ENCODE measurements at places on chromosomes 2 and 18.

DNA sequence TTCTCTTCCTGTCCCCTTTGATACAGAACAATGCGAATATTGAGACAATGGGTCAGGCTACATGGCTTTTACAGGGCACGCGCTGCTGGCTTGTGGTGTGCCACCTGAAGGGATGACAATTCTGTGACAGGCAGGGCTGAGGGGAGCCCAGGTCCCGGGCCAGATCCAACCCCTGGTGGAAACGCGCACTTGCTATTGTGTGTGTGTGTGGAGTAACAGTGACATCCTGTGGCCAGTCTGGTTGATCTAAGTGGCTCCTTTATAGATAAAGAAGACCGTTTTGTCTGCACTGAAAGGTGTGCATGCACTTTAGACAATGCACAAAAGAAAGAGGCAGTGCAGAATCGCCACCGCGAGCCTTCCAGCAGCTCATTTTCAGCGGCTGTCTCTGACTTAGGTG is 273.6 kb downstream of the HRH4 start:
- DNase-seq = no peak

GRCh38 chr2:20217041-20217970 is 7.6 kb downstream of the SDC1 start:
- no peak for DNase-seq

GRCh38 chr2:3625186-3625585 is 30.3 kb downstream of the COLEC11 start:
- no peak for DNase-seq

DNA sequence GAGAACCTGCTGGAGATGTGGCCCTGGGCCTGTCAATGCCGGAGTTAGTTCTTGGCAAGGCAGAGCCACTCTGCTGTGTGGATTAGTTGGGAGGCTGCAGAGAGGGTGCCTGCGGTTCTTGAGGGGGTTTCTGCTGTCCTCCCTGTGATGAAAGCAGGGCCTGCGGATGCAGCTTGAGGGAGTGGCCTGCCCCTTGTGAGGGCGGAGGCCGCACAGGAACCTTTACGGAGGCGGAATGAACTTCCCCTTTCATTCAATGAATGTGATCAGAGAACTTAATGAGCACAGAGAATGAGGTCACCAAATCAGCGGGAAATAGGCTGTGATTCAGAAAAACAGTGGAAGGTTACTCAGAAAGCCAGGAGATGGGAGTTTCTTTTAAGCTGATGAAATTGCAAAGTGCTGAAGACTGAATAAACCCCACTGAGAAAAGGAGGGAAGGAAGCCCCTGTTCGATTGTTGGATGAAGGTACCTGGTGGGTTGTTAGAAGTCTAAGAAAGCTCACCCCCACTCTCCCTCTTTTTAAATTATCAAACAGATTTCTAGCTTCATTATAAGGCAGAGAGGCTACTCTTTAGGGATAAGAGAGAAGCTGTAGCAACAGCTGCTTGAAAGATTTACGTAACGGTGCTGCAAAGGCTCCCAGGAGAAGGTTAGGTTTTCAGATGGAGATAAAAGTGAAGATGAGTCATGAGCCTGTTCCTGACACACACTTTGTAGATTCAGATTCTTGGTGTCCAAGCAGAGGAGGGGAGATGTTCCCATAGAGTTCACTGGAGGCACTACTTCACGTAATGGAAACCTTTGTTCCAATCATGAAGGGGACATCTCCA is 47.4 kb downstream of the VWA3B start:
- DNase-seq = no peak

DNA sequence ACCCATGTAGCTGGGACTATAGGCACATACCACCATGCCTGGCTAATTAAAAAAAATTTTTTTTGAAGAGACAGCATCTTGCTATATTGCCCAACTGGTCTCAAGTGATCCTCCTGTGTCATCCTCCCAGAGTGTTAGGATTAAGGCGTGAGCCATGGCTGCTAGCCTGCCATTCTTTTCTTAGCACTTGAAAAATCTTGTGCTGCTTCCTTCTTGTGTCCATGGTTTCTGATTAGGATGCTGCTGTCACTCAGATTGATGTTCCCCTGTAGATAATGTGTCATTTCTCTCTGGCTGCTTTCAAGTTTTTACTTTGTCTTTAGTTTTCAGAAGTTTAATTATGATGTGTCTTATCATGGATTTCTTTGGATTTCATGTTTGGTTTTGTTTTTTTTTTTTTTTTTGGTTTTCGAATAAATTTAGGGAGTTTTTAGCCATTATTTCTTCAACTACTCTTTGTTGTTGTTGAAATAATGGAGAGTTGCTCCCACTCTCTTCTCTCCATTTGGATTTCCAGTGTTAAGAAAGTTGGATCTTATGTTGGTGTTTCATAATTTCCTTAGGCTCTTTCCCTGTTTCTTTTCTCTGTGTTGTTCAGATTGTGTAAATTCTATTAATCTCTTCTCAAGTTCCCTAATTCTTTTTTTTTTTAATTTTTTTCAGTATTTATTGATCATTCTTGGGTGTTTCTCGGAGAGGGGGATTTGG is 2.5 kb downstream of the ATP9B start:
- no peak for DNase-seq

DNA sequence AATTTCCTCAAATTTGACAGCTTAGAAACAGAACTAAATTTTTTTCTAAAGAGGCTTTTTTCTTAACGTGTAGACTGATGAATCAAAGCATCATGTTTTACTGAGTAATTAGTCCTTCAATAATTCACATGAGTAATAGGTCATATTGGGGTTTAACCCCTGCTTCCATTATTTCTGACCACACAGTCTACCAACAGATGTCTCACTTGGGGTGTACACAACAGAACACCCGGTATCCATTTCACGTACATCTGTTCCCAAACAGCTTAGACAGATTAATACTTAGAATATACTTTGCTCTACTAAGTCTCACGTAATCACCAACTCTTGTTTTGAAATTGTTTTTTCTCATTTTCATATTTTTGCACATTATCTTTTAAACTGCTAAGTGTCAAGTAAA is 14.8 kb downstream of the CERKL start:
- no peak for DNase-seq

GRCh38 chr2:23132000-23132399 is 253.0 kb upstream of the KLHL29 start:
- no peak for DNase-seq

DNA sequence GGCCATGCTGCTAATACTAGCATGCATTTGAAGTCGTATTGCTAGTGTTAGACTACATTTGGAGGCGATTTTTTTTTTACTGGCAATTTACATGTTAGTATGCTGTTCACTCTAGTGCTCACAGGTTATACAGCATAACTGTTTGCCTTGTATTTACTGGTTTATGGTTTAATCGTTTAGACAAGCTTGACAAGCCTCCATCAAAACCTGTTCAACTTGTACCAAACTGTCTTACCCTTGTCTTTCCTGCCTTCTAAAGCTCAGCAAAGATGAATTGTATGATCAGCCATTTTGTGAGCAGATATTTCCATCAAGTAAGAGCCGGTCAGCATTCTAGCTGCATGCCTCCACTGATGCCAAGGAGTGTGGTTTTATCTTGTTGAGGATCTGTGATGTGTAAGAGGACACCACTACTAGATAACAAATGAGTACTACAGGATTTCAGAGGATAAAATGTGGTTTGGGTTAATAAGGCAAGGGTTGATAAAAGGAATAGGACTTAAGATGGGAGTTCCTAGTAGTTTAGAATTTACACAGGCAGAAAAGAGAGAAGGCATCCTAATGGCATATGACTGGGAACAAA is 68.4 kb upstream of the ITM2C start:
- DNase-seq = no peak

GRCh38 chr2:180787330-180787729 is 193.1 kb upstream of the UBE2E3 start:
- DNase-seq = no peak

GRCh38 chr2:234373060-234373459 is 123.8 kb downstream of the ARL4C start:
- DNase-seq = no peak

DNA sequence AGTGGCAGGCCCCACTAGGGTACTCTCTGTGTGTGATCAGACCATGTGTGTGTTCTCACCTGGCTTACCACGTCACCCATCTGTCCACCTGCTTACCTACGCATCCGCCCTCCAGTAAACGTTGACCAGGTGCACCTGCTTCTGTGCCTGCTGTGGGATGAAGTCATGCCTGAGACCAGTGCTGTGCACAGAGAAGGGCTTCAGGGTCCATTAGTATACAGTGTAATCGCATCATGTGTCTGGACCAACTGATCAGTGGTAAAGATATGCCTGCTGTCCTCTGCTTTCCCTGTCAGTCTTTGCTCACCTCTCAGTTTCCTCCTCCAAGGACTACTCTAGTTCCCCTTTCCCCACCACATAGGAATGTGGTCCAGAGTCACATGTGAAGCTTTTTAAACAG is 109.3 kb downstream of the FHOD3 start:
- no peak for DNase-seq

DNA sequence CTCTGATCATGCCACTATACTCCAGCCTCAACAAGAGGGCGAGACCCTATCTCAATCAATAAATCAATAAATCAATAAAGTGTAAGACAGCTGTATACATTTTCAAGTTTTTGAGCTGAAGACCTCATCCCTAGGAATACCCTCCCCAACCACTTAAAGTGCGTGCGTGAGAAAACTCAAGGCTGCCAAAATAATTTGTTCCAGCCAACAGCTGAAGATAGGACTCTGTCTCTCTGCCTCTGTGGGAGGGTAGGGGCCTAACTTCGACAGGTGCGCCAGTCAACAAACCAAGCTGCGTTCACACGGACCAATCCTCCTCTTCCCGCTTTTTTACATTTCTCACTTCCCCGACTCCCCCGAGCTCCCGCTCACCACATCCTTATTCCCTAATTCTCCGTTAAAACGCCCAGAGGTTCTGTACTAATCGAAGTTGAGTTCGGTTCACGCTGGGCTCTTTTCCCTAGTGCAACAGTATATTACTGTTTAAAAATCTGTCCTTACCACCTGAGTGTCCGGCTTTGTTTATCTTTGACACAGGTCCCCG is 618 bp downstream of the POLR2D start:
- DNase-seq = peak; percentile 11

GRCh38 chr2:203796248-203797010 is 71.1 kb upstream of the CTLA4 start:
- DNase-seq = no peak

DNA sequence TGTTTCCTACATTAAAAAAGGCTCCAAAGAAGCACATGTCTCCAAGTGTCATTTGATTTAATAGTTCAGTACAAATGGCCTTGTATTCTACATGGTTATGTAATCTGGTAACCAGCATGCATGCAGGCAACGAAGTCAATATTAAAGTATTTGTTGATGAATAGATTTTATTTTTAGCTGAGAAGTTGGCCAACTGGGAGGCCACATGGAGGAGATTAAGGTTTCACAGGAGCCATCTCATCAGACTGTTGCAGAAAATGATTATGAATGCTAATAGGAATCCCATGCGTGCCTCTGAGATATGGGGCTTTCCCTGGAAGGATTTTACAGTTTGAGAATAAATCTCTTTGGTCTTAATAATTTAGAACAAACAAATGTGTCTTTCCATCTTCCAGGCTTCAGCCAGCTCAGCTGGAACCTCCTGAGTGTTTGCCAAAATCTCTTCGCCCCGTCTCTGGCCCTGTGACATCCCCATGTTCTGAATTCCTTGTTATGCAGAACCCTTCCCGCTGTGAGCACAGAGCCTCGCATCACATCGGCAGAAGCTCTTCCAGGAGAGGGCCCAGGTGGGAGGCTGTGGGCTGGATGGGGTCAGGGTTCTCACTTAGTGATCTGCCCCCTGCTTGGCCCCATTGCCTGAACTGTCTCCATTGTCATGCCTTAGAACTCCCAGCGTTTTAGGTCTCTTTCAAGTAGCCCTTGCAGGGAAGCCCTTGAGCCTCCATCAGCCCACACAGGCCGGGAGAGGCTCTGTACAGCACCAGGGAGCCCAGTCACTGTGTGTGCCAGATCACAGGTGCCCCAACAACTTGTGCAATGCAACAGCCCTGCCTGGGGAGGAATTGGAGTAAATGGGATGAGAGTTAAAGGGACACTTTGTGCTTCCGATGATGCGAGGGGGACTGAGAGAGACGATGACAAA is 190.5 kb upstream of the TWIST2 start:
- DNase-seq = no peak

DNA sequence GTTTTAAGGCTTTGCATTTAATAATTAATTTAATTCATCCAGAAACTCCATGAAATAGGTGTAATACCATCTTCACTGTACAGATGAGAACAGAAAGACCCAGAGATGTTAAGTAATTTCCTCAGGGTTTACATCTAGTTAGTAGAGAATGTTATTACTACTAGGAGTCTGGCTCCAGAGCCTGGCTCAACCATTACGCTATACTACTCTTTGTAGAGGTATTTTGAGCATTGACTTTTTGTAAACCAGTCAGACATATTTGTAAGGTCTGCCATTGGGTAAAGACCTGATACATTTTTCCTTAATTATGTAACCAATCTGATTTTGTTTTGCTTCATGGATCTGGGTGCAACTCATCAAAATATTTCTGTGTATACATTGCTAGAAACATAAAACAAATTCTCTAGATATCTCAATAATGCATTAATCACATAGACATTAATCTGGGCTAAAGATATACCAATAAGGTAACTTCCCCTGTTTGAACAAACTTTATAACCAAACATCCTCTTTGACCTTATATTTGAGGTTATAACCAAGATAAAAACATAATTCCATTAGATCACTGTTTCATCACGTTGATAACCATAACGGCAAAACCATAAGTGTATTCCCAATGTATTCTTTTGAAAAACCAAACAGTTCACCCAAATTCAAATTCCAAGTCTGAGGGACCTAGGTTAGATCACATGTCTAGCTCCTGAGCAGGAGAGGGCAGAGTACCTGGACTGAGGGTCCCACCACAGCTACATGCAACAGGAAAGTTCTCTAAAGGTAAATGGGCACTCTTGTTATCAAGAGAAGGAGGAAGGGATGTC is 135.0 kb downstream of the IKZF2 start:
- no peak for DNase-seq

- DNase-seq = no peak
Observed at GRCh38 chr18:22110461-22110924, 58.9 kb upstream of the GATA6 start.

DNA sequence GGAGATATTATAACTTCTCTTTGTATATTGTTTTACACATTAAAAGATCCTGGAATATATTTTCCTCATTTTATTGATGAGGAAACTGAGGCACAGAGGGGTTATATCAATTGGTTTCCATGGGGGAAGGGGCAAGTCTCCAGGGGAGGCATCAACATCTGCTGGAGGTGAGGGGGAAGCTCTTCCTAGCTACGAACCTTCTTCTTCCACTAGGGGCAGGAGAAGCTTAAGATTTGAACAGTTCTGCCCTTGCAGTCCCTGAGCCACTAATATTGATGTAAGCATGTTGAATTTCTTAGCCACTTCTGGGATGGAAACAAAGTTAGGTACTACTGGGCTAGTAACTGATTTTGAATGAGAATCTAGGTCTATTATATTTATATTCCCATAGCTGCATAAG is 140.1 kb upstream of the AQP4 start:
- no peak for DNase-seq

- no peak for DNase-seq
Observed at GRCh38 chr2:116450990-116451389, 1363.5 kb upstream of the DDX18 start.

Measured in lung microvascular endothelial cell (primary cell).